ENCODE measurements at places on chromosomes 5 and 9.
A peak's percentile ranks its signal among the peaks of the same experiment; 100 is the strongest.

GRCh38 chr9:34311499-34312185 lies 17.4 kb downstream of the KIF24 start:
- DNase-seq, result no peak

DNA sequence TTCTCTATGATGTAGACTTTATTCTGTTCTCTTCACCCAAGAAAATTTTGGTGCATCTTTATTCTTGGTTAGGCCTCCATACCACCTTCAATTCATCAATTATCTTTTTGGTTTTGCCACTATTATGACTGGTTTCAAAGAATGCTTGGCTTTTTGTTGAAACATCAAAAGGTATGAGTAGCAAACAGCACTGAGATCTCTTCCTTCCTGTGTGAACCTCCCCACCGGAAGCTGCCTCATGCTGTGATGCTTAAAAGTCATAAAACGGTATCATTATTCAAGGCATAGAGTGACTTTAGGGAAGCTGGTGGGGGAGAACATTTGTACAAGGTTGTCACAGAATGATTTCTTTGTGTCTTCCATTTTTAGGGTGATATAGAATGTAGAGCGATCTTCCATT lies 70.6 kb downstream of the IQGAP2 start:
- DNase-seq, result peak; percentile 47

- no peak for DNase-seq
Observed at GRCh38 chr5:139488260-139488659, 5.7 kb upstream of the STING1 start.

DNA sequence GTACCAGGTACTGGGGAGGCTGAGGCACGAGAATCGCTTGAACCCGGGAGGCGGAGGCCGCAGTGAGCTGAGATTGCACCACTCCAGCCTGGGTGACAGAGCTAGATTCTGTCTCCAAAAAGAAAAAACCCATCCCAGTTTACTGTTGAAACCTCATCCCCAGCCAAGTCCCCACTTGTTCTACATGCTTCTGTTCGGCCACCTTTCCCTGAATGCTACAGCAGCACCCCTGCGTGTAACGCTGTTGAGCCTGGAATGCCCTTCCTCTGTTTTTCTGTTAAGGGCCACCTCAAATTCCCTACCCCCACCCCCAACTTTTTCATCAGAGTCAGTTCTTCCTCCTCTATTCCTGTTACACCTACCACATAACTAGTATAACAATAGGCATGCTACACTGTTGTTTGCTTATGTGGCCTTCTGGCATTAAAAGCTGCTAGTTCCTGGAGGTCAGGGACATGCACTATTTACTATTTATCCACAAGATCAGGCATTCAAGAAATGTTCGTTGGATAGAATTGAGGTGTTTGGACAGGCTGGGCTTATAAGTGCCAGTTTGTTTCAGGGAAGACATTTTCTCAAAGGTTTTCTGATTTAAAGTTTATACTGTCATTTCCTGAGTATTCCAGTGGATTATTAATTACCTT lies 47.1 kb upstream of the C5orf47 start:
- DNase-seq, result no peak

GRCh38 chr9:21653589-21653988 lies 148.8 kb upstream of the MTAP start:
- DNase-seq, result no peak

DNA sequence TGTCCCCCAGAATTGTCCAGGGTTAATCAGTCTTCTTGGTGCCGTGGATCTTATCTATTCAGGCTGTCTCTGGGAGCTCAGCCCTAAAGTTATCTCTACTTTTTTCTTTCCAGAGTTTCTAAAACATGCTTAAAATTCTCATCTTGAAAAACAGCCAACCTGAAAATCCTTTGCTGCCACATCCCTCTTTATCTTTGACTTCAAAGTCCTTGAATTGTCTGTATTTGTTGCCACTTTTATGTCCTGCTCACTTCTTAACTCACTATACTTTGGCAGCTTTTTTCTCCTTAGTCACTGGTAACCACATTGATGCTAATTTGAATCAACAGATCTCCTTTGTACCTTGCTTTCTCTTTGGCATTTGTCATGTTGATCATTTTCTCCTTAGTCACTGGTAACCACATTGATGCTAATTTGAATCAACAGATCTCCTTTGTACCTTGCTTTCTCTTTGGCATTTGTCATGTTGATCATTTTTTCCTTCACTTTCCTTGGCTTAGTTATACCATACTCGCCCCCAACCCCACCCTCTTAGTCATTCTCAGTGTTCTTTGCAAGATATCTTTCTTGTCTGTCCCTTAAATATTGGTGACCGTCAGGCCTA lies 8.5 kb downstream of the DMXL1 start:
- DNase-seq, result no peak

GRCh38 chr9:87554976-87555375 lies 57.3 kb downstream of the DAPK1 start:
- DNase-seq, result no peak

GRCh38 chr5:72956324-72957140 lies 691 bp downstream of the FCHO2 start:
- peak; percentile 11 for DNase-seq

DNA sequence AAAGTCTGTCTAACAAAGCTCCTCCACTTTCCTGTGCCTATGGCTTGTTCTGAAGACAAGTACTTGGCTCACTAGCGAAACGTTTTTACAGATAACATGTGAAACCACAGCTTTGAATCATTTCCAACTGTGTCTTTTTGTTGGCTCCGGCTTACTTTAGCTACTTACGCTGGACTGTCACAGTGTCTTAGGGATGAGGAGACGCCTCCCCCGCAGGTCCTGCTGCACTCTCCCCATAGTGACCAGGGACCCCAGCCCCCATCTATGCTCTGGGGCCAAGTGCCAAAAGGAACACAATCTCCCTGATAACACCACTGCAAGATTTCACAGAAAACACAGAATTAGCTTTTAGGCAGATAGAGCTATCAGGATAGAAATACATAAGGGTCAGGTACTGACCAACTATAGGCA lies 219.1 kb downstream of the ADAMTS6 start:
- no peak for DNase-seq

GRCh38 chr5:17727098-17727497 lies 92.8 kb downstream of the TAF11L14 start:
- DNase-seq, result no peak

GRCh38 chr5:3598207-3598606 lies 2.6 kb downstream of the IRX1 start:
- DNase-seq, result no peak

All from activated T-helper 9 cell treated with anti-CD3 and anti-CD28 coated beads, Interleukin-2, amount 50 U/mL, for 16 hours (primary cell).